ENCODE measurements at places on chromosomes 13 and 19.

DNA sequence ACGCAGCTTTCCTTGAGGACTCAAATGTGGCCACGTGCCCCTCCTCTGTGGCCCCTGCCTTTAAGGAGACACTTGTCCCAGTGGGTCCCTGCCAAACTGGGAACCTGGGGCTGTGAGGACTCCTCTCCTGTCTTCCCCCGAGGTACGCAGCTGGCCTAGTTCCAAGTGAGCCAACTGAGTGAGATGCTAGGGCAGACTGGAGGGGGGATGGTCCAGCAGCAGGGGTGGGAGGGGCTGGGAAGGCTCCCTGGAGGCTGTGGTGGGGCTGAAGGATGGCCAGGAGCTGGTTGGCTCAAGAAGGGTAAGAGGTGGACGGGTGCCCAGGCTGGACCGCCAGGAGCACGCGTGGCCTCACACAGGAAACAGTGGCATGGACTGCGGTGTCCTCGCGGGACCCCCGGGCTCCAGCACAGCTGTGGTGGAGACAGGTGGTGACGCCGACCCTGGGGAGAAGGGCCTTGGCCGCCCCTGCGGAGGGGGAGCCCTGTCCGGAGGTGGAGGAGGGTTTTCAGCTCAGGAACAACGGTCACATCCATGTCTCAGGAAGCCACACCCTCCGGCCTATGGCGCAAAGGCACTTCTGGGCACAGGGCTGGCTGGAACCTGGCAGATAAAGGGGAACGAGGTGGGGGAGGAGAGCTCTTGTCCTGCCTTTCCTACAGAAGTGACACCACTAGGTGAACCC is 45.8 kb downstream of the MLLT1 start:
- H3K27me3 ChIP-seq: no peaks in the 10 kb centered on the region
- H3K4me1 ChIP-seq: peaks cover 18% of the 10 kb centered on the region
- H3K27ac ChIP-seq: no peak overlapping the region
- peaks cover 4% of the 10 kb centered on the region for H3K36me3 ChIP-seq
- H3K4me3 ChIP-seq: no peak overlapping the region

- DNase-seq: no peak
- H3K27me3 ChIP-seq: peaks cover 17% of the 10 kb centered on the region
- H3K4me1 ChIP-seq: peaks cover 1% of the 10 kb centered on the region
- H3K4me3 ChIP-seq: no peak overlapping the region
Measured at GRCh38 chr13:94673851-94674250, 38.5 kb downstream of the SOX21 start.

DNA sequence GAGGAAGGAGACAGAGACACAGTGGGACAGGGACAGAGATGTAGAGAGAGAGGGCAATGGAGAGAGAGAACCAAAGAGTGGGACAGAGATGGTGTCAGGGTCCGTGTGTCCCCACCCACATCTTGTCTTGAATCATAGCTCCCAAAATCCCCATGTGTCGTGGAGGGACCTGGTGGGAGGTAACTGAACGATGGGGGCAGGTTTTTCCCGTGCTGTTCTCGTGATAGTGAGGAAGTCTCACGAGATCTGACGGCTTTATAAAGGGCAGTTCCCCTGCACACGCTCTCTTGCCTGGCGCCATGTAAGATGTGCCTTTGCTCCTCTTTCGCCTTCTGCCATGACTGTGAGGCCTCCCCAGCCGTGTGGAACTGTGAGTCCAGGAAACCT is 7.5 kb upstream of the PLA2G4C start:
- H3K36me3 ChIP-seq: peaks cover 25% of the 10 kb centered on the region
- no peak for DNase-seq
- H3K27ac ChIP-seq: peak overlapping the region; percentile 67
- no peak overlapping the region for H3K4me3 ChIP-seq
- H3K4me1 ChIP-seq: peaks cover 12% of the 10 kb centered on the region
- no peaks in the 10 kb centered on the region for H3K27me3 ChIP-seq

DNA sequence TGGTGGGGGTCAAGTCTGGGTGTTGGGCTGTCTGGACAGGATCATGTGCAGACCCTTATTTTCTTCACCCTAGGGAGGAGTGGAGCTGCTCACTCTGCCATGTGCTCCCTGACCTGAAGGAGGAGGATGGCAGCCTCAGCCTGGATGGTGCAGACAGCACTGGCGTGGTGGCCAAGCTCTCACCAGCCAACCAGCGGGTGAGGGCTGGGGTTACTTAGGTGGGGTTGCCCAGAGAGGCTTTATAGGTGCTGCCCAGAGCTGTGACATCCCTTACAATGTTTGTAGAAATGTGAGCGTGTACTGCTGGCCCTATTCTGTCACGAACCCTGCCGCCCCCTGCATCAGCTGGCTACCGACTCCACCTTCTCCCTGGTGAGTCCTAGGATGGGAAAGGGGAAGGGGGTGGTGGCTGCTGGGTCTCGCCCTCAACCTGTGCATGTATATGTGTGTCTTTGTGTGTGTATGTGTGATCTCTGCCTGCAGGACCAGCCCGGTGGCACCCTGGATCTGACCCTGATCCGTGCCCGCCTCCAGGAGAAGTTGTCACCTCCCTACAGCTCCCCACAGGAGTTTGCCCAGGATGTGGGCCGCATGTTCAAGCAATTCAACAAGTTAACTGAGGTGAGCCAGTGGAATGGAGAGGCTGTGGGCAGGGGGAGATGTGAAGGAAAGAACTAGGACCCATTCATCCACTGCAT is 5.1 kb downstream of the CHMP2A start:
- H3K27me3 ChIP-seq: no peaks in the 10 kb centered on the region
- H3K4me3 ChIP-seq: no peak overlapping the region
- H3K27ac ChIP-seq: no peak overlapping the region
- DNase-seq: no peak
- peaks cover 37% of the 10 kb centered on the region for H3K4me1 ChIP-seq

- H3K27me3 ChIP-seq: no peaks in the 10 kb centered on the region
- no peak overlapping the region for H3K27ac ChIP-seq
- DNase-seq: no peak
- no peak overlapping the region for H3K4me3 ChIP-seq
Measured at GRCh38 chr13:102682211-102682610, 12.6 kb downstream of the METTL21C start.

DNA sequence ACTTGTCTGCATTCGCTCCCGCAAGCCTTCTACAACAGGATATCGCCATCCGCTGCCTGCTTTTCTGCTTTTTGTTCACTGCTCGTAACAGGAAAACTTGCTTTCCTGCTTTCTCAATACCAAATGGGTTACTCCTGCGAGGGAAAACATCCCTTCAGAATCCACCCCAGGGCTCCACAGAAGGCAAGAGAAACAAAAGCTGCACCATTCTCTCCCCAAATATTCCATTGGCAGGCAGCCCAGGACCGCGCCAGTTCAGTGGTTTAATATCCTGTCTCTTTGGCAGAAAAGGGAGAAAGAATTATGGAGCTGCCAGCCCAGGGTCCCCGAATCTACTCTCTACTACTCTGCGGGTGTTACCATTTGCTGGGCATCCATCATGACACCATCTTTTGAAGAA is 84.7 kb upstream of the DOCK9 start:
- peaks cover 44% of the 10 kb centered on the region for H3K36me3 ChIP-seq
- no peak for DNase-seq
- no peaks in the 10 kb centered on the region for H3K27me3 ChIP-seq
- no peak overlapping the region for H3K4me3 ChIP-seq
- no peak overlapping the region for H3K27ac ChIP-seq

All from activated naive CD8-positive, alpha-beta T cell treated with anti-CD3 and anti-CD28 coated beads, Interleukin-2, amount 10 ng/mL, durations not matched to agents 7 days and 5 days (primary cell).